ENCODE measurements at places on chromosomes 12 and 14. TPM values are rescaled to one million over a fixed set of nuclear protein-coding genes. Genes with fewer than 3 reads are reported as not detected.

The GZMH gene
- not detected for total RNA-seq

DNA sequence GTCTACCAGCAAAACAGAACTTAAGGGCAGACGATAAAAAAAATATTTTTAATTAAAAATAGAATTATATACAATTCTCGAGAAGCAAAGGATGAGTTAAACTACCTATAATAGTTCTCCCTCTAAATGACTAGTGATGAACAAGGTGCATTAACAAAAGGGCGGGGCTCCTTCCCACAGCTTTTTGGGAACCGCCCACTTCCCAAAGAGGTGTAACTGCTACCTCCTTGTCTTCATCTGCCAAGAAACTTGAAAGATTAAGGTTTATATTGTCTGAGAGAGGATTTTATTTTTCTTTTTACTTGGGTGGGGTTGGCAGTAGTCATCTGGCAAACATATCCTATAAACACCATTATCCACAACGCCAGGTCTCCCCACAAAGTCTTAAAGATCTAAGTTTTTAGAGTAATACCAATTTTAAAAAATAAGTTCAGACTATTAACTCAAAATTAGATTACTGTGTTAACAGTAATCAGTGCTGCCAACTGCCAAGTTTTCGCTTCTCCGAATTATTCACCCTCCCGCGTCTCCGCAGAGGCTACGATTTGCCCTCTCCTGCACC, 938 bp downstream of the RALGAPA1 start:
- peaks cover 20% of the 10 kb centered on the region for H3K4me1 ChIP-seq
- H3K27ac ChIP-seq, result peak overlapping the region; percentile 96
- peak overlapping the region; percentile 99 for H3K4me3 ChIP-seq
- peaks cover 3% of the 10 kb centered on the region for H3K36me3 ChIP-seq
- DNase-seq, result no peak

- H3K4me3 ChIP-seq, result no peak overlapping the region
- H3K36me3 ChIP-seq, result no peaks in the 10 kb centered on the region
- DNase-seq, result no peak
- no peak overlapping the region for H3K27ac ChIP-seq
- H3K4me1 ChIP-seq, result no peaks in the 10 kb centered on the region
Measured at GRCh38 chr12:113664224-113664681, 192.6 kb upstream of the LHX5 start.

GRCh38 chr14:51006781-51007211, 62.5 kb upstream of the PYGL start:
- no peak overlapping the region for H3K27ac ChIP-seq
- H3K27me3 ChIP-seq, result peaks cover 2% of the 10 kb centered on the region
- no peaks in the 10 kb centered on the region for H3K36me3 ChIP-seq
- H3K4me1 ChIP-seq, result peaks cover 20% of the 10 kb centered on the region
- no peak for DNase-seq

GRCh38 chr14:71713016-71713415, 219.2 kb upstream of the RGS6 start:
- peaks cover 13% of the 10 kb centered on the region for H3K36me3 ChIP-seq
- no peak for DNase-seq
- H3K4me3 ChIP-seq, result no peak overlapping the region
- H3K27me3 ChIP-seq, result no peaks in the 10 kb centered on the region

GRCh38 chr12:4984971-4985370, 58.7 kb upstream of the KCNA5 start:
- no peaks in the 10 kb centered on the region for H3K36me3 ChIP-seq
- H3K4me3 ChIP-seq, result no peak overlapping the region
- DNase-seq, result no peak
- H3K27ac ChIP-seq, result no peak overlapping the region
- no peaks in the 10 kb centered on the region for H3K4me1 ChIP-seq

Data from type B pancreatic cell (in vitro differentiated cells).